ENCODE measurements at places on chromosomes 7 and 10.

DNA sequence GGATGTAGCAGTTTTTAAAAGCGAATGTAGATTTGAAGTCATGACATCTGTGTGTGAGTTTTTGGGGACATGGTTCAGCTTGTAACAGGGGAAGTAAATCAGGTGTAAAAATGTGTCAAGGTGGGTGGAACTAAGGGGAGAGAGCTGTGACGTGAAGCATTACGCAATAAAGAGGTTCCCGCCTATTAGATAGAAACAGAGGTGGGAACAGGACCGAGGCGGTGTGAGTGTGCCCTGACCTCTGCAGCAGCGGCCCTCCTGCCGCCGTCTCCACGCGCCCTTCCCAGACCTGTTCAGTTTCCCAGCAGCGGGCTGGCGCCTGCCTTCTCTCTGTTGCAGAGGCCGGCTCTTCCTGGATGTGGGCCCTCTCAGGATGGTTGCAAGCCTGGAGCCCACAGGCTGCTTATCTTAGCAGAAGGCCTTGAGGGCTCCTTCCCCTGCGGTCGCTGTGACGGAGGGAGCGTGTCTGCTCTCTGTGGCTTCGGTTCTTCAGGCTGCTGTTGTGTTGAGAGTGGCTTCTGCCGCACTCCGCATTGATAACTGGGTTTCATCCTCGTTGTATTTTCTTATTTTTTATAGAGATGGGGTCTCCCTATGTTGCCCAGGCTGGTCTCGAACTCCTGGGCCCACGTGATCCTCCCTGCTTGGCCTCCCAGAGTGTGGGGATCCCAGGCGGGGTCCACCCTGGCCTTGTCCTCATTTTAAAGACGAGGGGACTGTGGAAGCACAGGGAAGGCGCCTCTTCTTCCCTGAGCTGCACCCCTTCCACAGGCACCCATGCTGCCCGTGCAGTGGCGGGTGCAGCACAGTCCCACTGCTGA, 65.0 kb downstream of the DNAJB6 start:
- no peak for DNase-seq

DNA sequence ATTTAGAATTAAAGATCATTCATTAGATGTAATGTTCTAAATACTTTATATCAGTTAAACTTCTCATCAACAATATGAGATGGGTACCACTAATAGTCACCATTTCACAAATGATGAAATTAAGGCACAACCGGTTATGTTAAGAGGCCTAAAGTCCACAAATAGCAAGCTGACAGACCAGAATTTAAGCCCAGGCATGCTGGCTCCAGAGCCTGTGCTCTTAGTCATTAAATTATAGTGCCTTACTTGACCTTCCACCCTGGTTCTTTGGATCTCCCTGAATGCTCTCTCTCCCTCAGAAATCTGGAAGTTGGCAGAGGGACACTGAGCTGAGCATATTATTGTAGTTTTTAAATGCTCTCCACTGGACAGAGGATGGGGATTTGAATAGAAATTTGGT, 3.6 kb downstream of the LIPN start:
- DNase-seq = no peak

DNA sequence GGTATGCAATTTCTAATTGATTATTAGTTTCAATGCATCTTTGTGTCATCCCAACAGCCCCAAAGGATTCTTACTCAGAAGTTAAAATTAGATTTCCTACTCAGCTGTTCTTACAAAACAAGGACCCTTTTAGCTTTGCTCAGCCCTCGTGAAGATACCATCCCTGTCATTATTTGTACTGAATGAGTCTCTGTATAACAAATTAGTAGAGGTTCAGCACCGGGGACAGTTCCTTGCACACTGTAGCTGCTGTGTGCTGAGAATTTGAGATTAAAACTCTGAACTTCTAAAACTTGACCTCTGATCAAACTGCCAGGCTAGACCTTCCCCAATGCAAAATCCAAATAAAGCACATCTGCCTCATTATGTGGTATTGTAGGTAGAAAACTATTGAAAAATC, 299.1 kb downstream of the LHFPL3 start:
- no peak for DNase-seq

DNA sequence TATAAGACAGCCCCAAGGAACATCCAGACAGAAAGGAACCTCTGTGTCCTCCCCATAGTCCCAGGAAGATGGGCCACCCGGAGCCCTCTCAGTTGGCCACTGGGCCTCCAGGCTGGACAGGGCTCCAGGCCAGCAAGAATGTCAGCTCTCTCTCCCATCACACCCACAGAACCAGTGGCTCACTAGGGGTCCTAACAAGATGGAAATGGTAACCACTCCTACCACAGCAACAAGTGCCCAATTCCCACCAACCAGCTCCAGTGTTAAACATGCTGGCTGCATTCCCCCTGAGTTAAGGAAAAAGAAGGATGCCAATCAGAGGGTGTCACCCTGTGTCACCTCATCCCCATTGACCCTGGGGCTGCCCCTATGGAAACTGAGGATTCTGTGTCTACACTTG, 333.0 kb downstream of the GRID1 start:
- no peak for DNase-seq

GRCh38 chr7:66043681-66044497, 31.7 kb upstream of the ASL start:
- no peak for DNase-seq

DNA sequence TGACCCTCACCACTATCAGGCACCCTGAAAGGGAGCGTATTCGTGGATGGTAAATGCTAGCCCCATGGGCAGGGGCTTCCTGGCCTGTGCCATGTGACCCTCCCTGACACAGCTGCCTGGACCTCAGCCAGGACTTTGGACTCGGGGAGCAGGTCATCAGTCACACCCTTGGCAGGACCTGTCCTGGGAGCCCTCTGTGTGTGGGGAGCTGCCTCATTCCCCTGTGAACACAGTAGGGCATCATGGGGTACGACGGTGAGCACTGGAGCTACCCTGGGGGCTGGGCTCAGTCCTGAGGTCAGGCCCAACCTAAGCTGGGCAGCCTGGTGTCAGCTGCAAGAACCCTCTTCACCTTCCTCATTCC, 129.3 kb upstream of the FAM20C start:
- DNase-seq = no peak

All from activated CD4-positive, alpha-beta T cell treated with anti-CD3 and anti-CD28 coated beads for 1 hour (primary cell).